ENCODE measurements at places on chromosomes 6 and 20.

GRCh38 chr6:82568290-82568993 lies 204.8 kb downstream of the TPBG start:
- peak; percentile 33 for DNase-seq

- no peak for DNase-seq
These were observed 88.6 kb downstream of the PDE10A start for GRCh38 chr6:165574220-165575157.

DNA sequence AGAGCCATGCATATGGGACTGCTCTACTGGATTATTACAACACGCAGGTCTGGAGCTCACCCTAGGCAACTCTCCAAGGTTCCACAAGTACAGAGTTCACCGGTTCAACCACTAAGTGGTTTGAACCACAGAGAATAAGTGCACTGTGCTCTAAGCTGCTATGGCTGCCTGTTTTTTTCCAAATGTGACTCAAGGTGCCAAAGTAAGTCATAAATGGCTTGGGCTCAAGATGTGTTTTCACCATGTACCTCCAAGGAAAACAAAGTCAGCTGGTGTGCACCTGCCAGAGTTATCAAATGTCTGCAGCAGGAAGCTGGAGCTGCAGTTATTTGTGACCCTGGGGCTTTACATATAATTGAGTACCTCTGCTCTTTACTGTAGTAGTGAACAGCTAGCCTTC lies 76.7 kb downstream of the PREP start:
- DNase-seq: peak; percentile 73

GRCh38 chr6:133179481-133179880 lies 61.7 kb upstream of the EYA4 start:
- no peak for DNase-seq

GRCh38 chr6:13924949-13925881 lies at the start of gene RNF182:
TSS of gene RNF182 (plus strand) at chr6:13924952. CDS start at chr6:13977120, 52,168 bp downstream.
- no peak for DNase-seq

GRCh38 chr20:36925234-36925633 lies 26.3 kb downstream of the SAMHD1 start:
- DNase-seq: no peak

DNA sequence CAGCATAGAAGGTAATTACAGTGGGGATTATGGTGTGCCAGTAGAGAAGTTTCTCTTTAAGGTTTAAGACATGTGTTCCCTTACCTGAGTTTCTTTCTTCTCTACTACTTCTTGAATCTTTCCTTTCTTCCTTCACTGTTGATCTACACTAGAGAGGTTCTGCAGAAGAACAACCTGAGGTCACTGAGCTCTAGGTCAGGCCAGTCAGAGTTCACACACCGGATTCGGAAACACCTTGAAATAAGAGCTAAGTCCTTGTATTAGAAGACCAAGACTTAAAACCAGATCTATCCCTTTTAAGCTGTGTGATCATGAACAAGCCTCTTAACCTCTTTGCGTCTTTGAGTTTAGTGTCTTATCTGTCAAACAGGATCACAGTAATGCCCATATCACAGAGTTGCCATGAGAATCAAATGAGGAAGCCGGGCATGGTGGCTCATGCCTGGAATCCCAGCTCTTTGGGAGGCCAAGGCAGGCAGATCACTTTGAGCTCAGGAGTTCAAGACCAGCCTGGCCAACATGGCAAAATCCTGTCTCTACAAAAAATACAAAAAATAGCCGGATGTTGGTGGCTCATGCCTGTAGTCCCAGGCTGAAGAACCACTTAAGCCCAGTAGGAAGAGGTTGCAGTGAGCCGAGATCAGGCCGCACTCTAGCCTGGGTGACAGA lies 22.0 kb upstream of the TGM3 start:
- no peak for DNase-seq

DNA sequence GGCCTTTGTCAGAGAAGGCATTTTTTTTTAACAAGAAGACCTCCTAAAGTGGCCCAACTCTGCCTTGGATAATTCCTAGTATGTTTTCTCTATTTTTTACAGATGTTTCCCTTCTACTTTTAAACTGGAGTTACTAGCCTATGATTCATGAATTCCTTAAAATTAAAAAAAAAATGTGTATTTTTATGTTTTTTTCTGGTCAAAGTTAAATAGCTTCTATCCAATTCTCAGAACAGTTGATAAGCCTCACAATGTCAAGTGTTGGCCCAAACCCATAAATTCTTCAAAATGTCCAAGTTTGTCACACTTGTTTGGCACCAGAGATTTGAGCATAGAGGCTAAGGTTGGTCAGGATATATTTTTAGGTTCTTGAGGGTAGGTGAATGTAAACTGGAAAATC lies 64.0 kb downstream of the JAG1 start:
- no peak for DNase-seq

DNA sequence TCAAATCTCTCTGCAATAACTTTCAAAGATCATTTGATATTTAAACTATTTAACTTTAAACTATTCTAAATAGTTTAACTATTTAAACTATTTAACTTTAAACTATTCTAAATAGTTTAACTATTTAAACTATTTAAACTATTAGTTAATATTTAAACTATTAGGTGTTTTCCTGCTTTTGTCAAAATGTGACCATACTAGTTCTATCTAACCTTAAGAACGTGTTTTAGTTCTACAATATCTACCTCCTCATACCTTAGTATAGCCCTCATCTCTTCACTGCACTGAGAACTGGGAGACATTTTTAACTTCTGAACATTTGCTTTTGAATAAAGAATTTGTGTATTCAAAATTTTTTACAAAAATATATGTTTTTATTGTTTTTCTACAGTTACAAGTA lies 429.1 kb downstream of the ADGRB3 start:
- DNase-seq: no peak

DNA sequence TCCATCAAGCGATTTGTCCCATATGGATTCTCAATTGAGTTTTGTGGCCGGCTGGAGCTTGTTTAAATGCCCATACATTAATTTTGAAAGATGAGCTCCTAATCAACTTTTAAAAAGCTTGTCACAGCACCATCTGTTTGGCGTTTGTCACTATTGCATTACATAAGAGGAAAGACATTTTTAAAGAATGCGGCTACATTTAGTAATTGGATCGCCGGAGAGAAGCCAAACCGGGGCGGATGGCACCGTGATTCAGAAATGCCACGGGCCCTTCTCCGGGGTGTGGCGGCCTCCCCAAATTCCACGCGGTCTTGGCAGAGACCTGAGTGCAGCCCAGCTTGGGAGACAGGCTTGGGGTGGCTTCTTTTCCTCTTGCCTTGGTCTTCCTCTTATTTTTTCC lies 67.7 kb upstream of the ZNFX1 start:
- DNase-seq: no peak

- DNase-seq: no peak
These were observed 3.5 kb downstream of the RING1 start for GRCh38 chr6:33211666-33212422.

GRCh38 chr6:41557335-41557734 lies 11.2 kb downstream of the FOXP4 start:
- no peak for DNase-seq

DNA sequence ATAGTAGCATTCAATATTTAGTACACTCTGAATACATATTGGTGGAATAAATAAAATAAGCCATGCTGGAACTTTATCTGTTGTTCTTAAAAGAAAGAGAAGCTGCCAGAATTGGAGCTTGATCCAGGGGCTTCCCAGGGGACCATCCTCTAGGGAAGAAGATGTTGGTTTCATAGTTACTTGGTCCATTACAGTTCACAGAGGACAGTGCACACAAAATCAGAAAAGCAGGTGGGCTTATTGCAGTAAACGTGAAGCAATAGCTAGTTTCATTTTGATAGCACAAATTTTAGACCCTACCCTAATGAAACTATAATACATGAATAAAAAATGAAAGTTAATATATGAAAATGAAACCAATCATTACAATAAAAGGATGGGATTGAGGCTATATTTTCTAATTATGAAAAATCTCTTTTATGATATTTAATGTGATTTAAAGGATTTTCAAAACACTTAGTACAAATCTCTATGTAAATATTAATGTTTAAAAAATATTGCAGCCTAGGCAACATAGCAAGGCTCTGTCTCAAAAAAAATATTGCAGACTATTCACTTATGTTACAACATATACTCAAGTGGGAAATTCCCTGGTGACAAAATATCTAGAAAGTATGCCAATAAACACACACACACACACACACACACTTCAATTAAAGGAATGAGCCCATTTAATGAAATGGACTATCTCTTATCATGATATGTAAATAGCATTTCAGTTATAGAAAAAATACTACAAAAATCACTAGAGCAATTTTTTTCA lies 227.0 kb upstream of the MARCKS start:
- DNase-seq: no peak

- DNase-seq: no peak
These were observed 252.5 kb downstream of the LRFN2 start for GRCh38 chr6:40334496-40335270.

DNA sequence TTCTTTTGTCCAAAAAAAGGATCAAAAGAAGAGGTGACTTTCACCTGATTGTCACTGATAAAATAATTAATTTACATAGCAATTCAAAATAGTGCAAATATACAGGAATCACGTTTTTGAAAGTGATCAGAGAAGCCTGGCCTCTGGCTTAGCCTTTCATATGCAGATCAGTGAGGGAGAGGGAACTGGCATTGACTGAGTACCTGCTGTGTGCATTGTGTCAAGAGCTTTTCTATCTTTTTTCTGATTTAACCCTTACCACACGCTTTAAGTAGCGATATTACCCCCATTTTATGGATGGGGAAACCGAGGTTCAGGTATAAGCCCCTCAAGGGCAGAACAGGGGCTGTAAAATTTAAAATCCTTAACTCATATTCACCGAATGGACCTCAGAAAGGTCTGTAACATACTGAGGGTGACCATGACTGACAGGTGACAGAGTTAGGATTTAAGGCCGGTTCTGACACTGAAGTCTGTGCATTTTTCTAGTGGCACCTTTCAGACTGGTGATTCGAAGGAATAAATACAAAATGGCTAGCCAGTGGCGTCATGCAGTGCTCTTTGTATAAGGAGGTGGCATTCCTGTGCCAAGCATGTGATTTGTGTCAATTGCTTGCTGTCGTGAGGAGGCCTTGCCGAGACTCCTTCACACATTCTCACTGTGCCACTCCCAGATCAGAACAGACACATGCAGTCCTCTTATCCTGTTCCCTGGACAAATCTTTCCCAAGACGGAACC lies 310.2 kb downstream of the TSHZ2 start:
- DNase-seq: no peak

DNA sequence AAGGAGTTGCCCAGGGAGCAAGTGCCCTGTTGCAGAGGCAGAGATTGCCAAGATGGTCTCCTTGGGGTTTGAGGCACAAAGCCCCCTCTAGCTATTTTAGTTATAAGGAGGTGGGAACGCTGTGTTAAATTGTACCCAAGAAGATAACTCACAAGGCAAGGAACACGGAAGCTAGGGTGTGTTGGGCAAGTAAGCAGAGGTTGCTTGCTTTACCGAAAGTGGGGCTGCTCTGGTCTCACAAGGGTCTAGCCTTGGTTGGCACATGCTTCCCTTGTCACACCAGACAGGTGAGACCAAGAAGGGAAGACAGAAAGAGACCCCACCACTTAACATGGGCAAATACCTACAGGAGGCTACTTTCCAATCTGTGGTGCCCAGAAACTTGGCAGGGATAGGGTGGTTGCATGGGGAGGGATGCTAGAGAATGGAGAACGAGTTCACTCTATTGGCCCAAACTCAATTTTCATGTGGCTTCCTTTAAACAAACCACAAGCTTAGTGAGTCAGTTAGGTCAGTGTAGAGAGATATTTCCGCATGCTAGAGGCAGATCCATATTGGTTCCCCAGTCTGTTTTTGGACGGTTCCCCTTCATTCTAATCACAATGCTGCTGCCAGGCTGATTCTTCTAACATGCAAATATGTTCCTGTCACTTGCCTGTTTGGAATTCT lies 42.4 kb downstream of the PLAGL1 start:
- DNase-seq: no peak

DNA sequence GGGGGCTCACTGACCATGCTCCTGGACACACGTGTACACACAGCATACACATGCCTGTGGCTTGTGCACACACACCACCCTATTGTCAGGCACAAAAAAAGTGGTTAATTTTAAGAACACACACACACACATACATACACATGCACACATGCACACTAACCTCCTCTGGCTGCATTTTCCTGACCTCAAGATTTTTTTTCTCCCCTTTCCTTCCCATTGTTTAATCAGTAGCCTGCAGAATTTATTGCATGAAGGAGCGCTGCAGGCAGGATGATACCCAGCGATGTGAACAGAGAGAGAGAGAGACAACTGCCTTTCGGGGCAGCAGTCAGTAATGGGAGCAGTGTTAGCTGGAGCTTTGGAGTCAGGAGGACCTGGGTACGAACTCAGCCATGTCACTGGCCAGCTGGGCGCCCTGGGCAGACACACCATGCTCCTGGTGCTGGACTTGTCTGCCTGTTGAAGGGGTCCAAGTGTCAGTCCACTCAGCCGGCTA lies 990 bp upstream of the TRAF3IP2 start:
- DNase-seq: no peak

DNA sequence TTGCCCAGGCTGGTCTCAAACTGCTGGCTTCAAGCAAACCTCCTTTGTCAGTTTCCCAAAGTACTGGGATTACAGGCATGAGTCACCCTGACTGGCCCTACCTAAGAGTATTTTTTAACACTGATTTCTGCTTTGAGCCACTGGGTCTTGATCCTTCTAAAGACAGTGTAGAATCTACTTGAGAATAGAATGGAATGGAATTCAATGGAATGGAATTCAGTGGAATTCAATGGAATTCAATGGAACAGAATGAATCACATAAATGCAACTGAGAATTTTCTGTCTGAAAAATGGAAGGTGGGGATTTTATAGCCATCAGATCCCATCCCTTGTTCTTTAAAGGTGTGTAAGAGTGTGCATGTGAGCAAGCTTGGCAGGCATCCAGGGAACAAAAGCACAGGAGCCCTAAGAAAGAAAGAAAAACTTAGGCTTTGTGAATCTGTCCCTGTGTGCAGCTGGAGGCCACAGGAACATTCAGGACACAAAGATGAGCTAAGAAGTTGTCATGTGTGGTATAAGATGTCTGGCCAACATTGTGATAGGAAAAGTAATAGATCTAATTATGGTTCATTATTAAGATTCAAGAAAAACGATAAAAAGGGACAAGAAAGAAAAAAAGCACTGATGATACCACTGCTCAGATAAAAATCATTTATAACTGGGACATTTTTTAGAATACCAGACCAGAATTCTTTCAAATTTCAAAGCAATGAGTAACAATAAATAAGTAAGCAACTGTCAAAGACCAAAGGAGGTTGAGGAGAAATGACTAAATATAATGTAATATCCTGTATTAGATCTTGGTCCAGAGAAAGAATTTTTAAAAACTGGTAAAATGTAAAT lies 681.0 kb upstream of the GJE1 start:
- DNase-seq: no peak

- DNase-seq: no peak
These were observed 3.8 kb downstream of the LAMA2 start for GRCh38 chr6:128886706-128887105.

GRCh38 chr20:62924442-62925075 lies 1.7 kb downstream of the DIDO1 start:
- DNase-seq: no peak

- no peak for DNase-seq
These were observed 20.3 kb downstream of the SOX4 start for GRCh38 chr6:21613809-21614208.

- DNase-seq: no peak
These were observed 97.8 kb downstream of the NKAIN2 start for GRCh38 chr6:123901436-123901835.
